ENCODE measurements at places on chromosomes 7 and 10.

DNA sequence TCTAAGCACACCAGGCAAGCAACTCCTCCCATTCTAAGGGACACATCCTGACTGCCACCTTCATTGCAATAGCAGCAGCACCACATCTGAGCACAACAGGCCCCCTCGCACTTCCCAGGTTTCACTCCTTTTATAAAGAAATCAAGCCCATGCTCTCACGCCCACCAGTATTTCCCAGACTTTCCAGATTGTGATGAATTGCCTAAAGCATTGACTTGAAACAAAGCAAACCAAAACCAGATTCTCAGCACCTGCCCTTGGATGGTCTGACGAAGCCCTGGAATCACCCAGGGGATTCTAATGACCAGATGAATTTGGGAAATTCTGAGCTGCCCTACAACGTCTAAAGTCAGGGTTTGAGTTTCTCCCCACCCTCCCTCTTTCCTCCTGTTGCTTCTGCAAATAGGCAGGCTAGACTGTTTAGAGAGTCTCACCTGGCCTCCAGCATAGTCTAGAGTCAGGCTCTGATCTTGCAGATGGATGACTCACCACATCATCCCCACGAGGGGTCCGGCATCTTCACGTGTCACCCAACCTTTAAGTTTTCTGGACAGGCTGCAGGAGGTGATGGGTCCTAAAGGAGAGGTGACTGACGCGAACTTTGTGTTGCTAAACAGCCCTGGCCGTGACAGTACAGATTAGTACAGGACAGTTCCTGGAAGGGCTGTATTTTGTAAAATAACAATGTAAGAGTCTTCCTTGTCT lies 198.0 kb downstream of the SKIDA1 start:
- no peak for DNase-seq

GRCh38 chr10:113563306-113564088 lies 10.6 kb downstream of the HABP2 start:
- DNase-seq, result peak; percentile 71

GRCh38 chr7:47198159-47198558 lies 383.8 kb downstream of the TNS3 start:
- DNase-seq, result no peak

GRCh38 chr7:128909625-128910568 lies 612 bp downstream of the KCP start:
- no peak for DNase-seq

DNA sequence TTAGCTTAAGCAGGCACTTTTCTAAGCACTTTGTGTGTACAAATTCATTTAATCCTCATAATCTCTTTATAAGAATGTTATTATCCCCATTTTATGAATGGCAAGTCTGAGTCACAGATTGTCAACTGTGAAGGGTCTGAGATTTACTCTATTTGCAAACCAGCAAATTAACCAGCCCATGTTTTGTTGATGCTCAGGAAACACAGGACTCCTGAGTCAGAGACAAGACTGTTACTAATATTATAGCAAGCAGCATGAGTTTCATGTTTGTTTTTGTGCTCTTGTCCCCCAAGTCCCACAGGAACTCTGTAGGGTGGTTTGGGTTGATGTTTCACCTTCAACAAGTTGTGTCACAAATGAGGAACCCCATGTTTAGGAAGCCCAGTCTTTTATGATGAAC lies 182.0 kb upstream of the PPP1R3A start:
- no peak for DNase-seq

- peak; percentile 30 for DNase-seq
Measured at GRCh38 chr7:103343758-103344452, 662 bp downstream of the DNAJC2 start.

DNA sequence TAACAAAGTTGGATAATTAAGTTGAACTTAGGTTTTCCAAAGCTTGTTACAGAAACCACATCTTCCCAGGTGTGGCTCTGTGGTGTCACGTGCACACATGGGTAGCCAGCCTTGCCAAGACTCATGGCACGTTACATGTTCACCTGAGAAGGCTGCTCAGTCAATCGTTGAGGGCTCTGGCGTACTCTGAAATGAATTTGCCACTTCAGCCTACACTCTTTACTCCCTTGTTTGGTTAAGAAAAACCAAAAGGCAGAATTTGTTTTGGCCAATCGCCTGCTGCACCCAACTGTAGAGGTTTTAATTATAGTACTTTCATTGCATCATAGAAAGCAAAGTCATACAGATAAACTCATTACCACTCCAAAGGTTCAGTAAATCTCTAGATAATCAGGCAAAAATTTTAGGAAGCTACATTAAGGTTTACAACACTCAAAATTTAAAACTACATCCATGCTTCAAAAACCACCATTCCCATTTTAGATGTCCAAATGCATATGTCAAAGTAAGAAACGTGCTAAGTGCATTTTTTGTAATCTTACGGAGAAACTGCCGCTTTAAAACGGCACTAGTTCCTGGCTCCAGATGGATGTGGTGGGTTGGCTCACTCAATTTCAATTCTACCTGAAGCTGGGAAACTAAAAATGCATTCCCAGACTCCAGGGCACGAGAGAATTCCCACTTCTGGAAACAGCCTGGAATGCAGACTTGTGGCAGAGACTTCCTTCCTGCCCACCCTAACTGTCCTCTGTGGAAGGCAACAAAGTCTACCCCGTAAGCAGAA lies 88.4 kb downstream of the DIP2C start:
- no peak for DNase-seq

DNA sequence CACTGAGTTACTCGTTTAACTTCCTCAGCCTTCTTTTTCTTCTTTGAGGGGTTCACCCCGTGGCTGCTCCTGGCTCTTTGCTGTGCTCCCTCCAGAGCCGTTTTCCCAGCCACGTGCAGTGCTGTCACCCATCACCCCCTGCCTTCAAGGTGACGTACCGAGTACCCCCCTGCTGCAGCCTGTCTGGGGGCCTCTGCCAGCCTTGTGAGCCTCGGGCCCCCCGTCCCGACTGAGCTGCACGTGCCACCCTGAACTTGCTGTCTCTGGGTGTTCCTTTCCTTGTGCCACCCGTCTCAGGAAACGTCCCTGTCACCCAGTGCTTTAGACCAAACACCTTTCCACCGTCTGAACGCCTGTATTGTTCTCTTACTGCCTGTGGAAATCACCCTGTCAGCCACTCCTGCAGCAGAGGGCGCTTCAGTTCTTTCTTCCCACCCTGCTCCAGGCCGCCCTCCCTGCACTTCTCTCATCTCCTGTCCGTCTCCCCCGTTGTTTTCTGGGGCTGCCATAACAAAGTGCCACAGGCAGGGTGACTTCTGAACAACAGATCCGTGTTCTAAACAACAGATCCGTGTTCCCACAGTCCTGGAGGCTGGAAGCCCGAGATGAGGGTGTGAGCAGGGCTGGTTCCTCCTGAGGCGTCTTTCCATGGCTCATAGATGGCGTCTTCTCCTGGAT lies 44.6 kb downstream of the WDR37 start:
- no peak for DNase-seq

- no peak for DNase-seq
Measured at GRCh38 chr7:2575733-2576340, 17.1 kb downstream of the IQCE start.

- DNase-seq, result no peak
Measured at GRCh38 chr7:96591900-96592676, 117.6 kb downstream of the SEM1 start.

DNA sequence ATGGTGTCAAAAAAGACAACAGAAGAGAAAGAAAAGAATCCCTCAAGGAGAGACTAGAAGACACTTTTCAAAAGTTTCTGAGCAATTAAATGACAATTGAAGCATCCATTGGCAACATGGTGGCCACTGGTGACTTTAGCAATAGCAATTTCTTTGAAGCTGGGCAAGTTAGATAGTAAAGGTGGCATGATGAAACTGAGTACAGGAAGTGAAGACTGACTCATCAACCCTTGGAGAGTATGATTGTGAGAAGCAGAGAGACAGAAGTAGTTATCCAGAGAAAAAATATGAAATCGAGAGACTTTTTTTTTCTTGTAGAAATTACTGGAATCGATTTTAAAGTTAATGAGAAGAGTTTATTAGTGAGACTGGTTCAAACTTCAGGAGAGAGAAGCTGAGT lies 52.5 kb downstream of the DGKB start:
- peak; percentile 8 for DNase-seq

DNA sequence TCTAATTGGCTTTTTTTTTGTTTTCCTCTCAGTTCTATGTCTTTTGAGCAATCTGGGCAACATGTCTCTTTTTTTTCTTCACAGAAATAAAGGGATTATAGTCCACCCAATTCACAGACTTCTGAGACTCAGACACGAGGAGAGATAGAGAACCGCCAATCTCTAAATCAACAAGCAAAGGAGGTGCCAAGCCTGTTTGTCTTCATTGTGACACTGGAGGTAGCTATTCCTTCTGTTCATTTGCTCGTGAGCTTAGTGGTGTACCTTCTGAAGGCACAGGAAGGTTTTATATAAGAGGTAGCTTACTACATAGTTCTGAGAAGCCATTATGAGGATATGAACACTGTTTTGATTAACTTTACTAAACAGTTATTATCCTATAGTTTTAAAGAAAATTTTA lies 6.1 kb downstream of the EPHB6 start:
- no peak for DNase-seq

GRCh38 chr10:104045151-104046089 lies 40.3 kb downstream of the COL17A1 start:
- DNase-seq, result peak; percentile 64

GRCh38 chr10:29811751-29812427 lies 177.1 kb upstream of the SVIL start:
- DNase-seq, result peak; percentile 85

- DNase-seq, result no peak
Measured at GRCh38 chr7:69640216-69640615, 41.9 kb downstream of the AUTS2 start.

DNA sequence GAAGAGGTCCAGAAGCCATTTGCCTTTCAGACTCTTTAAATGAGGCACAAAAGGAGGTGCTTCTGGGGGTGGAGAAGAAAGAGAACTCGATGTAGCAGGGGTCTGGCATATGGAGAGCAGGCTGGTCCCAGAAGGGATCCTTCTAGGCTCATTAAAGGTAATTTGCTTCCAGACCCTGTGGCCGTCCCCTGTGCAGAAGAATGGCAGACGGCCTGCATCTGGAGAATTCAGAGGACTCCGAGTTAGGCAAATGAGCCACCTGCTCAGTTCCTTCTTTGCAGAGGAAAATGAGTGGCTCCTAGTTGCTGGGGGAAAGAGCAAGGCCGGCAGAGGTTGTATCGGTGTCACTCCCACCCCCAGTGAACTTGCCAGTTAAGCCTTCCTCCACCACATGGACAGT lies 73.8 kb upstream of the FAM180A start:
- DNase-seq, result no peak

DNA sequence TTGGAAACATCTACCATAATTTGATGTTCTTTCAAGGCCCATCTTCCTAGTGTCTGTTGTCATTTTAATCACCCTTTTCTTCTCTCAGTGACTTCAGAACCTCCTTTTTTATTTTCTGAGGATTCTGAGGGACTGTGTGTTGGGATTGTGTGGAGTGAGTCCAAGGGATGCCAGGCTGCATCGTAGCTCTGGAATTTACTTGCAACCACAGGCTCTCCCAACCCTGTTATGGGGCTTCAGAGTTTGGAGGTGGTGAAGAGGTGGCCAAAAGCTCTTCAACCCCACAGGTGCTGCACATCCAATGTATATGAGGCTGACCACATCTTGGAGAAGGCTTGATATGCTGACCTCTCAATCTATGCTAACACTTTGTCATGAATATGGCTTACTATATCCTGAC lies 79.5 kb upstream of the GPR141 start:
- DNase-seq, result no peak

DNA sequence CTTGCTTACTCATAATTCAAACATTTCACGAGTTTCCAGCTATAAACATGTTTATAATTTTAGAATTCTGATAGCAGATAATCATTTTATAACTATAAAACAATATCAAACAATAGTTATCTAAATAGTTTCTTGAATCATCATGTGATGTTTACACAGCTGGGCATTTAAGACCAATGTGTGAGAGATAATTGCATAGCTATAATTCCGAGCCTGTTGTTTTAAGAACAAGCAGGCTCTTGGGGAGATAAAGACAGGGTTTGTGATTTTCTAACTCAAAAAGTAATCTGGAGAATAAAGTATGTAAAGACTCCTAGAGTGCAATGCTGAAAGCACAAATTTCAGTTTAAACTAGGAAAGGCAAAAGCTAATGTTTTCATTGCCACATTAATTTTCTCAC lies 331.2 kb downstream of the LRRTM3 start:
- DNase-seq, result no peak

GRCh38 chr7:155405399-155406318 lies 52.3 kb upstream of the EN2 start:
- DNase-seq, result peak; percentile 18

GRCh38 chr7:26090927-26091519 lies 61.0 kb upstream of the NFE2L3 start:
- peak; percentile 60 for DNase-seq

GRCh38 chr10:82618007-82618406 lies 743.0 kb downstream of the NRG3 start:
- no peak for DNase-seq

DNA sequence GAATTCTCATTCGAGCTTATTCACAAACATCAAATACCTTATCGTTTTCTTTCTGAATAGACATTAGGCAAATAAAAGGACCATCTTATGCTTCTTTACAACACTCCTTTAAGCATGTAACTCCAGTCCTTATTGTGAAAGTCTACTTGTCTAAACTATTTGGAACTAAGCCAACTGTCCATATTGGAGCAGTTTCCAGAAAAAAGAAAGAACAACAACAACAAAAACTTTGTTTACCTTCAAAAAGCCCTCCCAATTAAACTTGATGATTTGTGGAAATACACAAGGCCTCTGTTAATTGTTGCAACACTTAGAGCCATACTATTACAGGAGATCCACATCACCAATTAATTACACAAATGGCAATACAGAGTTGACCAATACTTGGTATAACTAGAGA lies 163.6 kb downstream of the GALNT11 start:
- no peak for DNase-seq

DNA sequence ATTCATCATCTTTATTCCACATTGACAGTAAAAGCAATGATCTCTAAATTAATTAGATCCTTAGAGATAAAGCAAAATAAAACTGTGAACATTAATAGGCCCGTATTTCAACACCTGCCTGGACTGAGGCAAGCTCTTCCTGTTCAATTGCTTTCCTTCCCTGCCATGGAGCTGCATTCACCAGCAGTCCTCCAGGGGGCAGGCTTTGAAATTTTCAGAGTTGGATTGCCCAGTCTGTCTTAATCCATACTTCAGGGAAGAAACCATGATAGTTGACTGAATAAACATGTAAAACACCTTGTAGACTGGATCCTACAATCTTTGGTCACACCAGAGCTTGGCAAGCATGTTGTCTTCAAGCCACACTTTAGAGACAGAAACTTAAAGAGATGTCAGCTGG lies 936.6 kb downstream of the NRG3 start:
- peak; percentile 48 for DNase-seq

All from MCF 10A (cell line).